Activated CD4-positive, alpha-beta T cell treated with anti-CD3 and anti-CD28 coated beads for 36 hours (primary cell): ENCODE measurements at places on chromosomes 6 and 20. TPM values are rescaled to one million over a fixed set of nuclear protein-coding genes. Genes with fewer than 3 reads are reported as not detected.

DNA sequence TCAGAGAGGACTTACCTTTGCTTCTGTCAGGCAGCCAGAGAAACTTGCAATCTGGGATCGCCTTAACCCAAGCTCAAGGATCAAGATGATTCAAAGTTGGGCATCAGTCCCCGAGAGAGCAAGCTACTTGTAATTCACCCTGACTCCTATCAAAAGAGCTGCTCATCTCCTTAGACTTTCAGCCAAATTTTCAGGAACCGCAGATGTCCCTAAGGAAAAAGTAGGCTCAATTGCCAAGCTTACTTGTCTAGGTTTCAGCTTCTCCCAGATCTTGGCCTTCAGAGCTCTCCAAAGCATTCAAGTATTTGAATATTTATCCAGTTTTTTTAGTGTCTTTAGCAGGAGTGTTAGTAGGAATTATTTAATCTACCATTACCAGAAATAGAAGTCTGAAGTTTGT, 434.1 kb upstream of the MMS22L start:
- DNase-seq = no peak

GRCh38 chr20:9169409-9169808, 100.5 kb downstream of the PLCB4 start:
- no peak for DNase-seq

PNPLA1 gene
- total RNA-seq = not detected

GRCh38 chr6:168381726-168382458, 59.1 kb upstream of the SMOC2 start:
- no peak for DNase-seq

DNA sequence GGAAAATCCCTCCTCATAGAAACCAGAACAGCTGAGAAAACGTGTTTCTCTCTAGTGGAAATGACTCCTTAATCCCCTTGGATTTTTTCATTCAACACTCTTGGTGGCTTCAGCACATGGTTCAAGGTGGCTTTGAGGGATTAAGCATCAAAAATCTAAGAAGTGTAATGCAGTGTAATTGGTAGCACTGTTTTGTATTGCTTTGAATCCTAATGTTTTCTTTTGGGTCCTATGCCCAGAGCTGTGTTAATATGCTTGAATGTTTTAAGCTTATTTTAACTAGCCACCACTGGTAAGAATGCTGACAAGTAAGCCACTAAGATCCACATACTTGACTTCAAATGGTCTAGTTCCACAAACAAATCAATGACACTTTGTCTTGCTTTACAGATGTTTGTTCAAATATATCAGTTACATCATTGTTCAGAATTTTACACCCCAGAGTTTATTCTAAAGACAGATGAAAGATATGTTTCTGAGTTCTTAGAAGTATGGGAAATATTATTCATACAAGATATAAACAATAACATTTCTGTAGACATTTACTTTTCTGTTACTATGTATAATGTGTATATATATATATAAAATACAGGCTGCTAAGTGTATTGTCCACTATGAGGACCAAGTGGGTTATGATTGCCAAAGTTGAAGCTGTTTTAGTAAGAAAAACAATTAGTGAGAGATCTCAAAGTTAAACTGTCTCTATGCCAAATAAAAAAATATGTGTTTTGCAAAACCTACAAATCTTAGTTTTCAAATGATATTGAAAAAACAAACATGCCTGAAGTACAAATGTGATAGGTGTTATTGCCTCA, 220.8 kb downstream of the OGFRL1 start:
- DNase-seq = no peak

- DNase-seq = no peak
Measured at GRCh38 chr20:588476-588875, 21.6 kb downstream of the TCF15 start.

PI16 gene
- total RNA-seq = 0.96 TPM

EYA2 gene
- total RNA-seq = not detected

RPS18 gene
- 2,706 TPM for total RNA-seq

- no peak for DNase-seq
Measured at GRCh38 chr6:124482071-124482491, 480.2 kb upstream of the RNF217 start.

- no peak for DNase-seq
Measured at GRCh38 chr6:16228709-16229665, 9.4 kb upstream of the GMPR start.

GRCh38 chr6:112221561-112221960, 32.8 kb downstream of the LAMA4 start:
- DNase-seq = no peak

DNA sequence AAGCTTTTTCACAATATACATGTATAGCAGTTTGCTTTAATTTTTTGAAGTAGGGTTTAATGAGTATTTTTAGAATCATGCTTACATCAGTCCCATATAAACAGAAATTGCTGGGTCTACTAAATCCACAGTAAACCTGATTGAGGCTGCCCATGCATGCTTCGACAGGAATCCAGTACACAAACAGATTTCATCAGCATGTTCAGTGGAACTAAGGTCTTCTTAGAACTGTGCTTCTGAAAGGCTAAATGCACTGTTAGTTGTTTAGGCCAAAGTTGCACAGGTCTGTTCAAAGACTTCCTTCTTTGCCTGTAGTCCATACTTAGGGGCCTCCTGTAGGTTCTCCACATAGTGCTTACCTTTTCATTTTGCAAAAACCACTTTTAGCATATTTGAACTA, 42.5 kb upstream of the THBS2 start:
- no peak for DNase-seq

GRCh38 chr6:33607784-33608161, 13.3 kb upstream of the ITPR3 start:
- peak; percentile 76 for DNase-seq

- DNase-seq = no peak
Measured at GRCh38 chr20:44390280-44390679, 34.8 kb downstream of the HNF4A start.

MRPS26 gene
- 153 TPM for total RNA-seq

- DNase-seq = peak; percentile 86
Measured at GRCh38 chr20:37384683-37385174, 38.8 kb downstream of the SRC start.

KCNQ5 gene
- total RNA-seq = 5.5 TPM

GRCh38 chr6:47292944-47293343, 16.8 kb downstream of the TNFRSF21 start:
- DNase-seq = no peak

CAP2 gene
- total RNA-seq = not detected

DNA sequence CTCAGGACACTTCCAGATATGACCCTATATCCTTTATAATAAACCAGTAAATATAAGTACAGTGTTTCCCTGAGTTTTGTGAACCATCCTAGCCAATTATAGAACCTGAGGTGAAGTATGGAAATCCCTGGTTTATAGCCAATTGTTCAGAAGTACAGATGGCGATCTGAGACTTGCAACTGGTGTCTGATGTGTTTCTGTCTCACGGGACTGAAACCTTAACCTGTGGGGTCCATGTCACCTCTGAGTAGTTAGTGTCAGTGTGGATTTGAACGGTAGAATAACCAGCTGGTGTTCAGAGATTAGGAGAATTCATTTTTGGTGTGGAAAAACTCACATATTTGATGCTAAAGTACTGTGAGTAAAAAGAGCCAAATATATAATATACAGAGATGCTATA, 606.6 kb downstream of the MAFB start:
- DNase-seq = no peak

DBNDD2 gene
- 30.0 TPM for total RNA-seq

- DNase-seq = no peak
Measured at GRCh38 chr20:4158466-4159050, 143.2 kb upstream of the RNF24 start.

TAGAP gene
- total RNA-seq = 44.8 TPM

GRCh38 chr6:118649918-118650581, 1.3 kb downstream of the CEP85L start:
- DNase-seq = no peak

FKBP1C gene
- 0.94 TPM for total RNA-seq

DNA sequence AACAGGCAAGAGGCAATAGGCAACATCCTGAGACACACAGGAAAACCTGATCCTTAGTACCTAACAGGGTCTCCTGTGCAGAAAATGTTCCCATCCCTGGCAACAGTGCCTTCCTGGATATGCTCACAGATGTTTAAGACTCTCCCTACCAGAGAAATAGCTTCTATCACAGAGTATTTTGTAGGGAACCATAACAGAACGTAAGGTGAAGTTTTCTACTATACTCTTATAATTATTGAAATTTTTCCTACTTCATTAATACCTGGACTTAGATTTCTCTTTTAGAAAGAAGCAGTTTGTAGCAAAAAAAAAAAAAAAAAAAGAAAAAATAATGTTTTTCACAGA, 33.5 kb upstream of the LGSN start:
- no peak for DNase-seq

DNA sequence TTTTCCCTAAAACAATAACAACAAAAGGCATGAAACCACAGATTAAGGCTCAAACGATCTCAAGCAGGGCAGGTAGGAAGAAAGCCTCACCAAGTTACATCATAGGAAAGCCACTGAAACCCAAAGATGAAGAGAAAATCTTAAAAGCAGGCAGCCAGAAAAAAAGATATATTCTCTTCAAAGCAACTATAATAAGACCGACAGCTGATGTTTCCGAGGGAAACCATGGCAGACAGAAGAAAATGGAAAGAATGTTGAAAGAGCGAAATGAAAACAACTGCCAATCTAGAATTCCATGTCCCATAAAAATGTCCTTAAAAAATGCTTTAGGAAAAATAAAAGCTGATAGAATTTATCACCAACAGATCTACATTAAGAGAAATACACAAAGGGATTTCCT, 161.5 kb upstream of the THBS2 start:
- no peak for DNase-seq

BMP5 gene
- not detected for total RNA-seq

CALHM4 gene
- total RNA-seq = not detected

DNA sequence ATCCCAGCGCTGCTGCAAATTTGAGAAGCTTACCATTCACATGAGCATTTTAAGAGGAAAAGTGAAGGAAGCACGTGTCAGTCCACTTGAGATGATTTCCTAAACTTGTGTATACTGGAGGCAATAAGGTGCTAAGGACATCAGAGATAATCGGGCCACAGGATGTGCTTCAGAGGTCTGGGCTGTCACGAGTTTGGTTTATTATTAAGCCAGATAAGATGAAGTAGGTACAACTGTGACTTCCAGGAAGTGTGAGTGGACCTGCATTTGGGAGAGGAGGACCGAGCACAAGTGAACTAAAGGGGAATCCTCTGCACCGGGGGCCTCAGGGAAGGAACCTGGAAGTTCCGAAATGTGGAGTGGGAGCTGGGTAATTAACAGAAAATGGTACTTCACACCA, 1.4 kb downstream of the SAMD5 start:
- no peak for DNase-seq

FRMD1 gene
- total RNA-seq = not detected

GRCh38 chr20:51667491-51667890, 100.7 kb downstream of the ATP9A start:
- DNase-seq = no peak

DNA sequence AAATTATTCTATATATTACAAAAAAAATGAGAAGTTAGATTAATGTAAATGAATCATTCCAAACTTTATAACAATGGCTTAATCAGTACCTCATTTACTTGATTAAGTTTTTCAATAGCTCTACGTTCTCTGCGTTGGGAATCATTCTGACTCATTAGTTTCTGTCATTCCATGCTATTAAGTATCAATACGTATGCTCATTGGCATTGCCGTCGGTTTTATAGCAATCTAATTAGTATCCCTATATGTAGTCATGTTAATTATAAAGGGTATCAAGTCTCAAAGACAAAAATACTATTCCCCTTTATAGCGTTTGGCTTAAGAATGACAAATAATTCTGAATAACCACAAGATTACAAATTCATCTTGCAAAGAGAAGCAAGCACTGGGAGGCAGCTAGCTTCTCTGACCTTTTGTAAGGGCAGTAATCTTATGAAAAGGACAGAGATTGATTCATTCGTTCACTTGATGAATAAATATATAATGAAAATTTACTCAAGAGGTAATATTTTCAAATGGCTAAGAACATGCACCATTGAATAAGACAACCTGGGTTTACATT, 41.8 kb downstream of the OLIG3 start:
- no peak for DNase-seq

GRCh38 chr20:30500829-30501440, 756.5 kb upstream of the DEFB115 start:
- no peak for DNase-seq

DOK5 gene
- total RNA-seq = 2.1 TPM

DNA sequence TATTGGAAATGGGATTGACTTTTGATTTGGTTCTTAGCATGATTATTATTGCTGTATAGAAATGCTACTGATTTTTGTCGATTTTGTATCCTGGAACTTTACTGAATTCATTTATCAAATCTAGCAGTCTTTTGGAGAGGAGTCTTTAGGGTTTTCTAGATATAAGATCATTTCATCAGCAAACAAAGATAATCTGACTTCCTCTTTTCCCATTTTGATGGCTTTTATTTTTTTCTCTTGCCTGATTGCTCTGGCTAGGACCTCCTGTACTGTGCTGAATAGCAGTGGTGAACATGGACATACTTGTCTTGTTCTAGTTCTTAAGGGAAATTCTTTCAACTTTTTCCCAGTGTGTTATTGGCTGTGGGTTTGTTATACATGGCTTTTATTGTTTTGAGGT, 64.6 kb downstream of the ZC2HC1B start:
- DNase-seq = no peak
